GM06990 (cell line): ENCODE measurements at places on chromosomes 12 and 14.

DNA sequence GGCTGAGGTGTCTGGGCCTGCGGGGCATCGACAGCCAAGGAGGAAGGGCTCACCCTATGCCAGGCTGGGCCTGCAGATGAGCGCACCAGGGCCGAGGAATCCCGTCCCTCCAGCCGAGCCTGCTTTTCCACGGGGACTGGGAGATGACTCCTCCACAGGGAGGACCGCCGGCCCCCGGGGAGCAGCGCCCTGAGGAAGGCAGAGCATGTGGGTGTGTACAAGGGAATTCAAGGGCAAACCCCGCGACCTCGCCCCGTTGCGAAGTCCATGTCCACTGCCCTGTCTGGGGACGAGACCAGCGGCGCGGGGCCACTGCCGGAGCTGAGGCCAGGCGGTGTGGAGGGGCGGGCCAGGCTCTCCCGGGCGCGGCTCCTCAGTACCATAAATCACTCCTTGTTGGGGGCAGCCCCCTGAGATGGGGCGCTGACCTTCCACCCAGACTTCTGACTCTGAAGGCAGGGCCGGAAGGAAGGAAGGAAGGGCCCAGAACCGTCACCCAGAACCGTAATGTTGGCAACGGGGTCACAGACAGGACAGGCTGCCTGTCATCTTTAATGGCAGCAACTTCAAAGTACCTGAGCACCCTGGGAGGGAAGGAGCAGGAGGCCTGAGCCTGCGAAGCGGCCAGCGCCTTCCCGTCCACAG, 52.5 kb downstream of the RNF34 start:
- DNase-seq, result no peak

DNA sequence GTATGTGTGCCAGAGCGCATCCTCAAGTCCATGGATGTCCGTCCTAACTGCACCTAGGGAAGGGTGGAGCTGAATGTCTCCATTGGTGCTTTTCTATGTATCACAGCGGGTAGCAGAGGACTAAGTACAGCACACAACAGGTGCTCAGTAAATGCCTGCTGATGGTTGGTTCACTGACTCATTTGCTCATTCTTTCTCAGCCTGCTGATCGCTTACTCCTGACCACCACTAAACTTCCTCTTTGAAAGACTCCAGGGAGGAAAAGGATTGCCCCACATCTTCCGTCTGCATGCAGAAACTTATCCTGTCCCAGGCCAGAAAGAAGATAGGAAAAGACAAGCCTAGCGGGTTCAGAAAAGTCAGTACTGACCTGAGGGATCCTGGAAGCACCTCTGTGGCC, 66.3 kb downstream of the B4GALNT3 start:
- no peak for DNase-seq

GRCh38 chr12:110107369-110108281, 16.5 kb upstream of the IFT81 start:
- no peak for DNase-seq

DNA sequence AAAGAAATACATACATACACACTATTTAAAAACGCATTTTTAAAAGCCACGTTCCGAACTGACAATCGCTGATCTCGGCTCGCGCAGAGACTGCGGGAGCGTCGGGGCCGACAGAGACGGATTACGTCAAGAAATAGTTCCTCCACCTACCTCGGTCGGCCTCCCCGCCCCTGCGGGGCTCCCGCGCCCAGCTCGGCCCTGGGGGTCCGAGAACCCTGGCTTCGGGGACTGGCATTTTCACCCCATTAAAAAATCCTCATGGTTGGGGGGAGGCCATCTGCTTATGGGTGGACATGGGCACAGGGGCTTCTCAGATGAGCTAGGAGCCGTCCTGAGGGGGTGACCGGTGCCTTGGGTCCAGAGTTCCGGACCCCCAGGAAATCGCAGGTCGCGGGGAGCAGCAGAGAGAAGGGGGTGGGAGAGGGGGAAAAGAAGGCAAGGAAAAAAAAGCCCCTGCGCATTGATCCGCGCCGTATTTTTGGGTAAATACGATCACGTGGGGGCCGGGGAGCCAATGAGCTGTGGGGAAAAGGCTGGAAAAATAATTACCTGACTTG, 324 bp upstream of the HOXC9 start:
- no peak for DNase-seq

DNA sequence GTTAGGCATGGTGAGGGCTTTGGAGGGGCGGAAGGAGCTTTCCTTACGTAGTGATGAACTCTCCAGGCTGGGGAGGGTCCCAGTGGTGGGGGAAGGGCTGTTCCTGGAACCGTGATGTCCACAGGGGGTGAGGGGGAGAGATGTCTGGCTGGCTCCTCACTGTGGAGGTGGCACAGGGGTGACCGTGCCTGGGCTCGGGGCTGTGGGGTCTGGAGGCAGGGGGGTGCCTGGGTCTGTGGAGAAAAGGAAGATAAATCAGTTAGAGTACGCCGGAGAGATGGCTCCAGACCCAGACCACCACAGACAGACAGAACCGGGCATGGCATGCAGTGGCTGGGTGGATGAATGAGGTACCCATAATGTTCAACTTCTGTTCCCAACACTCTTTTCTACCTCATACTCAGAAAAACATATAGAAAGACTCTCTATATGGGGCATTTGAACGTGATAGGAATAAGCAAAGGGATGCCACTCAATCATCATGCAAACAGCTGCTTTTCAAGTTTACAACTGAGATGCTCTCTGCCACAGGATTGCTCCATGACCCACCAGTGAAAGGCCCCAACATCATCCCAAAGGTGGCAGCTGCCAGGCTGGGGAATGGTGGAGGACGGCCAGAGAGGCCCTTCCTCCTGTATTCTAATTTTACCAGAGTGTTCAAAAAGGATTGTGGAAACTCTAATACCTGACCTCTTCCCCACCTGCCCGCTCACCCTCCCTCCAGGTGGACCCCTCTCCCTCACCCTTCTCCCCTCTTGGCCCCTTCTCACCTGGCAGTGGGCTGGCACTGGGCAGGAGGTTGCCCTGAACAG, 5.6 kb downstream of the MYL6 start:
- DNase-seq, result no peak

GRCh38 chr14:105155681-105156413, 12.7 kb downstream of the JAG2 start:
- no peak for DNase-seq

GRCh38 chr14:97441740-97442362, 644.7 kb downstream of the VRK1 start:
- DNase-seq, result peak; percentile 37

DNA sequence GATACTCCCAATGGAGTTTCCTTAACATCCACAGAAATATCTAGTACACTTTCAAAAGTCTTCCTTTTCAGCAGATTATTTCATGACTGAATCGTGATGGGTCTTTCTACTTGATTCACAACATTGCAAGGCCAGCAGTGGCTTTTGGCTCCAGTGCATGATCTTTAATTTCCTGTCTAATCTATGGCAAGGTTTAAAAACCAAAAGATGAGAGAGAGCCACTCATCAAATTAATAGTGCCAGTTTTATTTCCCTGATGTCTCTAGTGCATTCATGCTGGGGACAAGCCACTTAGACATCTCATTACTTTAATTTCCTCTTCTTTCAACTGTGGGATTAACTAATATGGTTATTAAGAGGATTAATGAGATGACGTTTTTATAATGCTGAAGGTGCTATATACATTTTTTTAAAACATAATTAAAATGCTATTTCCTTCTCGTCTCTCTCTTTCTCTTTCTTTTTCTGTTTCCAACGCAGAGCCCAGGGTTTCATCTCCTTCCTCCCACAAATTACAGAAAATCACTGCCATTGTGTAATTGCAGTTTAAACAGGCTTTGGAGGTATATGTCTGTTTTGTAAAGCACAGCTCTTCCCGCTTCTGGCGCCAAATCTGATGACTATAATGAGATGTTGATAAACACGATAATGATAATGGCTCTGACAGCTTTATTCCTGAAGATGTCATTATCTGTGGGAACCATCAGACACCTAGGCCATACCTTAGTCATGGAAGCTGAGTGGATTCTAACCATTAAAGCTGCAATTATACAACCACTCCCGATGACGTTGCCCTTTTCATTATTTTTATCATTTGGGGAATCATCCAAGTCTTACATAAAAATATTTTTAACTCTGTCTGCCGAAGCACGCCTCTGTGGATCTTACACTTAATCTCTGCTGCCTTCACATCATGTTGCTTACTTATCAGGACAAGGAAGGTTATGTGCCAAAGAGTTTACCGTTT, 103.1 kb upstream of the PPM1H start:
- DNase-seq, result no peak

DNA sequence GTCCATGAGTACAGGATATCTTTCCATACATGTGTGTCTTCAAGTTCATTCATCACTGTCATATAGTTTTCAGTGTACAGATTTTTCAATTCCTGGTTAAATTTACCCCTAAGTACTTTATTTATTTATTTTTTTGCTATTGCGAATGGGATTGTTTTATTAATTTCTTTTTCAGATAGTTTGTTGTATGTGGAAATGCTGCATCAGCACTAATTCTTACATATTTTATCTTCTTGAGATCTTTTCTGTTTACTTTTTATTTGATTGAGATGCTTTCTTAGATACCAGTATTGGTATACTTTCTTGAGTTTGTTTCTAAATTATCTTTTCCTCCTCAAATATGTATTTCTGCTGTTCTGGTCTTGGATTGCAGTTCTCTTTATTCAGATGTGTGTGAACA, 148.9 kb downstream of the RGS6 start:
- no peak for DNase-seq

- no peak for DNase-seq
These were observed 222.2 kb downstream of the SEC23A start for GRCh38 chr14:38880643-38881524.

- DNase-seq, result no peak
These were observed 3.2 kb downstream of the DGLUCY start for GRCh38 chr14:91116913-91117588.

DNA sequence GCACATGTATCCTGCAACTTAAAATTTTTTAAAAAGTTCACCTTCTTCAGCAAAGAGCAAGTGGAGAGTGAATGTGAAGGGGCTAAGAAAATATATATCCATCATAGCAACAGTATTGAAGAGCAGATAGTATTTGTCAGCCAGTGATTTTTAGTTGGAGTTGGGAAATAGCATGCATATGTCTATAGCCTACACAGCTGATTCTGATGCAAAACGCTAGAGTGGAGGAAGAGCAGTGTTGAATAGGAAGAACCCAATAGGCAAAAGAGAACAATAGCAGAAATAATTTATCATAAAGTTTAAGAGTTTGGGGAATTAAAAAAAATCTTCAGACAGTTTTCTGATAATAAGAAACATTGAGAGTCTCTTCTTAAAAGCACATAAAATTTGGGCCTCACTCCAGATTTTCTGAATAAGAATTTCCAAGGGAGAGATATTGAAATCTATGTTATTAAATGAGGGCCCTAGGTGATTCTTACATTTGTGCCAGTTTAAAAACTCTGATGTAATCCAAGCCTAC, 12.0 kb downstream of the PDE6H start:
- DNase-seq, result no peak

- no peak for DNase-seq
These were observed at the start of gene CMA1 for GRCh38 chr14:24508155-24508840. Gene CMA1, minus strand, starts transcription at chr14:24508265. Its CDS starts 30 bp downstream, at chr14:24508235.

GRCh38 chr12:66461331-66461730, 159.0 kb downstream of the HELB start:
- no peak for DNase-seq

DNA sequence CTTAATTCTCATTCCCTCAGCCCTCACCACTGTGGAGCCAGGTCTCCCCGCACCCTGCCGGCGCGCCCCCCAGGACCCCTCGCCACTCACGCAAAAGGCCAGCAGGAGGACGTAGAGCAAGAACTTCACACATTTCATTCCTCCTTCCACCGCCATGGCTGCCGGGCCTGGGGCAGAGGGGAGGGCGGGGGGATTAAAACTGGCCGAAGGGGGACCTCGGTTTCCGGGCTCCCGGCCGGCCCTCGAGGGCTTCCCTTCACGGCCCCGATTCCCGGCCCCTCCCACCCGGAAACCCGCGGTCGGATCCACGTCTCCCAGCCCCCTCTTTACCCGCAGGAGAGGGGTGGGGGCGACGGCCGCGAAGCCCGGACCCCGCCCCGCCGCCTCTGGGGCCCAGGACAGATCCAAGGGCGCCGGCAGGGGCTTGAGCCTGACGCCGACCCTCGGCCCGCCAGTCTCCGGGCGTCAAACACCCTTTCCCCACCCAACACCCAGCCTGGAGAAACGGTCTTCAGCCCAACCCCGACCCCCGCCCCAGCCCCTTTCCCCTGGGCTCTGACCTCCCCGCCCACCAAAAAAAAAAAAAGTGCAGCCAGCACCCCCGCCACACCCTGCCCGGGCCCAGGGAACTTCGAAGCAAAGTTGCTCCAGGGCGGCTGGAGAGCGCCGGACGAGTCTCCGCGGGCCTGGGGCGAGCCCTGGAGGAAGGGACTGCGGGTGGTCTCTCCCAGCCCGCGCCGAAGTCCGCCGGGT, 447 bp downstream of the CD63 start:
- DNase-seq, result no peak

DNA sequence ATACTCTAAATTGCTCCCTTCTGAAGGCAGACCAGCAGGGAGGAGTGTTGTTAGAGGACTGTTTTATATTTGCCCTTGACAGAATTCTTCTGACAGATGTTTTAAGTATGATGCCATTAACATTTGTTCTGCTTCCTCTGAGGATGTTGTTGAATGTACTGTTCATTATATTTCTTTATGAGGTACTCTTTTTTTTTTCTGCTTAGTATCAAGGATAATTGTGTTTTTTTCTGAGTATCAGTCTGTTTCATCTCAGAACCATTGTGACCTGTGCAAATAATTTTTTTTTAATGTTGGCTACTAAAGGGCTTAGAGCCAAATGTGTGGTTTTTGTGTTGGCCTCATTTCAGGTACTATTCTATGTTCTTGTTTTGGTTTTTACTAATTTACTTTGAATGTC, 10.6 kb downstream of the METAP2 start:
- no peak for DNase-seq

GRCh38 chr14:85186082-85186481, 343.9 kb upstream of the FLRT2 start:
- no peak for DNase-seq

DNA sequence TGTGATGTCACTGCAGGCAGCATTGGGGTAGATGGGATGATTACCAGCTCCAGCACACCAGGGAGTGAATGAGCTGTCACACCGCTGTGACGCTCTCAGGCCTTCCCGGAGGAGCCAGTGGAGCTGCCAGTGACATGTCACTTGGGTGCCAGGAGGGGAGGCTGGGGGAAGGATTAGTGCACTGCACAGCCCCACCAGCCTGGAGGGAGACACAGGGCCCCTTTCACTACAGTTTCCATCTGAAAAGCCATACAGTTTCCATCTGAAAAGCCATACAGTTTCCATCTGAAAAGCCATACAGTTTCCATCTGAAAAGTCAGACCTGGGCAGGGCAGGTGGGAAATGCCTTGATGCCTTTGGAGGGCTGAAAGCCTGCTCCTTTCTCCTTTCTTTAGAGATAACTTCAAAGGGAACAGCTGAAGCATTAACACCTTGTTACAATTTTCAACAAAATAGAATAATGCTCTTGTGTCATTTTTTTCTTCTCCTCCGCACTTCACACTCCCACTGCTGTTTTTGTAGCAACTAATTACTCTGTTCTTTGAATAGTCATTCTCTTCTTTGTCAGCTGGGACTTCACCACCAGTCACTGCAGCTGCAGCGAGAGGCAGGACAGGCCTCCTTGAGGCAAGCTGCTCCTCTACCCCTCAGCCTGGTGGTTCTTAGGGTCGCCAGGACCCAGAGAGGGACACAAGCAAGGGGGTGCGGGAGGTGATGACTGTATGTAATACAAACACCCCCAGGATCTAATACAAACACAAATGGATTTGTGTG, 256.9 kb upstream of the RGS6 start:
- DNase-seq, result no peak
